CD4-positive, CD25-positive, alpha-beta regulatory T cell (primary cell): ENCODE measurements at places on chromosomes 6 and 20. TPM values are rescaled to one million over a fixed set of nuclear protein-coding genes. Genes with fewer than 3 reads are reported as not detected.

GRCh38 chr6:124010574-124010973 is 206.9 kb downstream of the NKAIN2 start:
- no peak for DNase-seq

DNA sequence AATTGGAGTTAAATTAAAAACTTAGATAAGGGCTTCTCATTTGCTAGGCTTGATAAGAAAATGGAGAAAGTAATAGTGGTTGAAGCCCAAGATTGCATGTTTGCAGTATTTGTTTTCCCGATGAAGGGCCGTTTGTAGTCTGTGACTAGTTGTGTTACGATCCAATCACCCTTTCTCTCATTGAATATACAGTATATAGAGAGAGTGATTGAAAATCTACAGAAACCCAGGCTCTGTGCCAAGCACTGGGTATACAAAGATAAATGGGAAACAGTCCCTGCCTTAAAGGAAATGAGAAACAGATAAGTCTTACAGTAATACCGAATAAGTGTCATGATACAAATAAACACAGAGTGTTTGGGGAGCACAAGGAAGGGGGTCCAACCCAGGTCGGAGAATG is 55.2 kb upstream of the CDKAL1 start:
- no peak for DNase-seq

DNA sequence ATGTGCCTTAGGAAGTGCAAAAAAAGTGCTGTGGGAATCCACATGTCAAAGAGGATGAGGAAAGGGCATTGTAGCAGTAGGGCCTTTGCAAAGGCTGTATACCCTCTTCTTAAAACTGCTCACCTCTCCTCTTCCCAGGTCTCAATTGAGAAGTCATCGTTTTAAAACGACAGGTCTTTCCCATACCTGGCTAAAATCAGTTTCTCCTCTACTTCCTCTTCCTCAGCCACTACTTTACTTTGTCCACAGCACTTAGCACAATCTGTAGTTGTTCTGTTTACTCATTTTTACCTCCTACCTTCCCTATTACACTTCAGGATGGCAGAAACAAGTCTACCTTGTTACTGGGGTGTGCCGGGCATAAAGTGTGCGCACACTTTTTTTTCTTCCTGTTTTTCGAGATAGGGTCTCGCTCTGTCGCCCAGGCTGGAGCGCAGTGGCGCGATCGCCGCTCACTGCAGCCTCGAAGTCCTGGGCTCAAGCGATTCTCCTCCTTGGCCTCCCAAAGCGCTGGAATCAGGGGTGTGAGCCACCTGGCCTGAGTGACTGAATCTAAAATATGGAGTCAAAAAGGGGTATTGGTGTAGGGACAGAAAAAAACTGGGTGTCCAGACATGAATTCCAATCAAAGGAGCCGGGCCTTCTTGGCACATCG is 9.8 kb upstream of the ELOVL5 start:
- DNase-seq, result peak; percentile 55

DNA sequence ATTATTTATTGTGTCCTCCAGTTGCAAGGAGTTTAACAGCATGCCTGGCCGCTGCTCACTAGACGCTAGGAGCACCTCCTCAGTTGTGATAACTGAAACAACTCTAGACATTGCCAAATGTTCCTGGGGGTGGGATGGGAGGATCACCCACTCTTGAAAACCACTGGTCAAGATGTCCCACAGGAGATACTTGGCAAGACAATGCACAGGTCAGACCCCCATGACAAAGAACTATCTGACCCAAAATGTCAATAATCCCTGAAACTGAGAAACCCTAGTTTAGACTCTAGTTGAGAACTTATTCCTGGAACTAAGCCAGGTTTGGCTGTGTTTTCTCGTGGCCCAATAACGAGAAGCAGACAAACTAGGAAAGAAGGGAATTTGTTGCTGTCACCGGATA is 9.5 kb upstream of the FKBPL start:
- no peak for DNase-seq

- DNase-seq, result no peak
Observed at GRCh38 chr6:109445382-109445781, 4.9 kb downstream of the SMPD2 start.

- no peak for DNase-seq
Observed at GRCh38 chr20:25514195-25514594, 71.1 kb downstream of the NINL start.

DNA sequence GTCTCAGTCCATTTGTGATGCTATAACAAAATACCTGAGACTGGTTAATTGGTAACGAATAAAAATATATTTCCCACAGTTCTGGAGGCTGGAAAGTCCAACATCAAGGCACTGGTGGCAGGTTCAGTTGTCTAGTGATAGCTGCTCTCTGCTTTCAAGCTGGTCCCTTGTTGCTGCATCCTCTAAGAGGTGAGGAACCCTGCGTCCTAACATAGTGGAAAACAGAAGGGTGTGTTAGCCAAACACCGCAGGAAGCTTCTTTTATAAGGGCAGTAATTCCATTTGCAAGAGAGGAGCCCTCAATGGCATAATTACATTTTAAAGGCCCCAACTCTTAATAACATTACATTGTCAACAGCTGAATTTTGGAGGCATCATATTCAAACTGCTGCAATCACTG is 372.7 kb downstream of the ADGRB3 start:
- no peak for DNase-seq

- no peak for DNase-seq
Observed at GRCh38 chr6:25127076-25127837, 151.9 kb upstream of the CARMIL1 start.

C6orf58 gene
- not detected for polyA plus RNA-seq
